ENCODE measurements at places on chromosomes 16 and 17.

DNA sequence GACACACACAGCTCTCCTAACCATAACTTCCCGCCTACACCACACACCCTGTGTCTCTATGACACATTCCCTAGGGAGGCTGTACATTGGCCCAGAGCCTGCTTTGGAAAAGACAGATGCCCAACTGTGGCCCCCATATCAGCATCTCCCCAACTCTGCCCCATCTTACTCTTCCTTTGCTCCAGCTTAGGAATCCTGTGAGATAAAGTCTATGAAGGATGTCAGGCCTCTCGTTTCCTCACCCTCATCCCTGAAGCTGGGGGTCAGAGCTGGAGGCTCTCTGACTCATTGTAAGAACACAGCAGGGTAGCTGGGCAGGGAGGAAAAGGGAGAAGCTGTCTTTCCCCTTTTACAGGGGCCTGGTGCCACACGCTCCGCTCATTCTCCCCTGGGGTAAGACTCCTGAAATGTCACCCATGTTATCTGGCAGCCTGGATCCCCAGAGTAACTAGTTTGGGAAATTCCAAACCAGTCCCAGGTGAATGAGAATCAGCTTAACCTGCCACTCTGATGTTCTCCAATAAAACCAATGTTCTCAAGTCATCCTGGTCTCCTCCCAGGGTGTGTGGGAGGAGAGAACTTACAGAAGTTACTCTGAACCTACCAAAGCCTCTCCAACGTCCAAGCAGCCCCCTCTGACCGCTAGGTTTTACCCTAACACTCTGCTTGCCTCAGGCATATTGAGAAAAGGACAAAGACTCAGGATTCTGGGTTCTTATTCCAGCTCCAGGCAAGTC is 2.8 kb downstream of the RAPGEFL1 start:
- DNase-seq, result no peak

DNA sequence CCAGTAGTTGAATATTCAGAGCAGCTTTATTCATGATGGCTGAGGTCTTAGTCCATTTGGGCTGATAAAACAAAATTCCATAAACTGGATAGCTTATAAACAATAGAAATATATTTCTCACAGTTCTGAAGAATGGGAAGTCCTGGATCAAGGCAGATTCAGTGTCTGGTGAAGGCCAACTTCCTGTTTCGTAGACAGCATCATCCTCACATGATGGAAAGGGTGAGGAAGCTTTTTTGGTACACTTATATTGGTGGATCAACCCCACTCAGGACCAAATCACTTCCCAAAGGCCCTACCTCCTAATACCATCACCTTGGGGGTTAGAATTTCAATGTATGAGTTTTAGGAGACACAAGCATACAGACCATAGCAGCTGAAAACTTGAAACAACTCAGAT is 224.2 kb downstream of the CYB561 start:
- no peak for DNase-seq

- DNase-seq, result no peak
Measured at GRCh38 chr17:79188048-79188447, 113.4 kb downstream of the ENGASE start.

GRCh38 chr17:17763734-17764133 is 73.1 kb downstream of the SREBF1 start:
- no peak for DNase-seq

- no peak for DNase-seq
Measured at GRCh38 chr16:77359065-77359502, 75.8 kb downstream of the ADAMTS18 start.

DNA sequence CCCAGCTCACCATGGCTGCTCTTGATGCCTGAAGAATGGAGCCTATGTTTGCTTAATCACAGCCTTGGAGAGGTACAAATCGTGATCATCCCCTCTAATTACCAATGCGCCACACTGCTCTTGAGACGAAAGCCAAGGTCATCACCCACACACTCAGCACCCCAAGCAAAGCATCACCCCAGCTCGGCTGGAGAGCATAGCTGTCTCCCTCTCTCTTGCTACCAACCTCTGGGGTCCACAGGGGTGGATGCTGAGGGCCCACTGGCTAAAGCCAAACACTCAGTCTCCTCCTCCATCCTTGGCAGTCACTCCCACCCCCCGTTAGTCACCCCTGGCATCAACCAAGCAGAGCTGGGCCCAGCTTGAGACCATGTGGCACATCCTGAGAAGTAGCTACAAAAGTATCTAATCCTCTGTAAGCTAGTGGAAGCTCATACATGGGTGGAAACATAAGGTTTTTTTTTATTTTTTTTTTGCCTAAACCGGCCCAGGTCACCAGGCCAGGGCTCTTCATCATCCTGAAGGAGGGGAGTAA is 44.8 kb downstream of the PIMREG start:
- DNase-seq, result no peak

- no peak for DNase-seq
Measured at GRCh38 chr16:58324792-58325191, 30.0 kb upstream of the PRSS54 start.

DNA sequence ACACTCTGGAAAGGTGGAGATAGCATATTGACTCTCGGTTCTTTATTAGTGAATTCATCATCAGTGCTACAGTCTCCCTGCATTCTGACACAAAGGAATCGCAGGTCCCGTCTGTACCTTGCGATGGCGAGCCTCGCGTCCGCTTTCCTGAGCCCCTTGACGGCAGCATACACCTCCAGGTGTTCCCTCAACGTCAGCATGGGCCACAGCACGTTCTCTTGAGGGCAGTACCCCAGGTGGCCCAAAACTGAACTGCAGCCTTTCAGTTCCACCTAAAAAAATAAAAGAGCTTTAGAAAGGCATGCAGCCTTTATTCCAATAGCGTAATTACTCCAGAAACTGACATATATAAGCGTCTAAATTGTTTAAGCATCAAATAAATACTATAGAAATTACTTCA is 24.2 kb upstream of the ABCA9 start:
- no peak for DNase-seq

GRCh38 chr17:77329741-77330531 is 189.2 kb downstream of the SEC14L1 start:
- no peak for DNase-seq

- DNase-seq, result no peak
Measured at GRCh38 chr17:69908626-69909368, 166.2 kb upstream of the KCNJ16 start.

- no peak for DNase-seq
Measured at GRCh38 chr16:68090533-68090932, 5.4 kb downstream of the NFATC3 start.

DNA sequence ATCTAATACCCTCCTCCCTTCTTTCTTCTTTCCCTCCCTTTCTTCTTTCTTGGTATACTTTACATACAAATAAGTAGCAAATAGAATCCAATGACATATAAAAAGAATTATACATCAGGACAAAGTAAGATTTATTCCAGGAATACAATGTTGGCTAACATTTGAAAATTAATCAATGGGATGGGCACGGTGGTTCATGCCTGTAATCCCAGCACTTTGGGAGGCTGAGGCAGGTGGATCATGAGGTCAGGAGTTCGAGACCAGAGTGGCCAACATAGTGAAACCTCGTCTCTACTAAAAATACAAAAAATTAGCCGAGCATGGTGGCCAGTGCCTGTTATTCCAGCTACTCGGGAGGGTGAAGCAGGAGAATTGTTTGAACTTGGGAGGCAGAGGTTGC is 72.1 kb downstream of the BCAS3 start:
- no peak for DNase-seq

DNA sequence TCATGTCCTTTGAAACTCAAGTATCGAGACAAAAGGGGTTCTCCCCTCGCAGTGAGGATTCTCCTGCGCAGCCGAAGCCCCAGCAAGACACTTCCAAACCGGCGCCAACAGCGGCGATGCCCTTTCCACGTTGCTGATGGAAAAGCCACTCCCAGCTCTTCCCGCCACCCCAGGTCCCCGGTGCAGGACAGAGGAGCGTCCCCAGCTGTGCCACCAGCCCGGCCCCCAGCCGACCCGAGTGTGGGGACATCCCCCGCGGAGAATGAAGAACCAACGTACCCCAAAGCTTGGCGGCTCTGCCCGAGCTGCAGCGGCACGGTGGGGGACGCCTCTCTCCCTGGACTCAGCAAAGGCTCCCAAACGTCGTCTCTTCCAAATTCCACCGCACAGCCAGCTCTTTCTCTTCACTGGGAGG is 573 bp downstream of the CHST6 start:
- DNase-seq, result no peak

DNA sequence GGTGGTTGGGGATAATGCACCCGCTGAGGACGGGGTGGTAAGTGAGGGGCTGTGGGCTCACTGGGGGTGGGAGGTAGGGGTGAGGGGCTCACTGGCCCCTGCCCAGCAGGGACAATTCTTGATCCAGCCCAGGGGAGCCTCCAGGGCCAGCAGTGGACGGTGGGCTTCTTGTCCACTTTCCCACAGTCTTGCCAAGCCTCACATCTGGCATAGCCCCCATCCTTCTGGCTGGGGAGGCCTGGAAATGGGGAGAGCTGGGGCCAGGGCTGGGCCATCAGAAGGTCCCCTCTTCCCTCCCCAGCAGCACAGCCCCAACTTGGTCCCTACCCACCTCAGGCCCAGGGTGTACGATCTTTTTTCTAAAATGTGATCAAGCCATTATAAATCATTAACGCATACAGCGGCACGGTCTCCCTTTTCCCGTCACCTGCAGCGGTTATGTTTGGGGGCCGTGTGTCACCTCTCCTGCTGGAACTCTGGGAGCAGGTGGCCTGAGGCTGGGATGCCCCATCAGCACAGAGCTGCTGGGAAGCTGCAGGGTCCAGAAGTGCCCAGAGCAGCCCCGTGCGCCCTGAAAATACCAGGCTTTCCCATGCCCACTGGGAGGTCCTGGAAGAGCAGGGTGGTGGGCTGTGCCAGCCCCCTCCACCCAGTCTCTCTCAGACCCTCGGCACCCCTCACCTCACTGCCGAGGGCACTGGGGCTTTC is 7.2 kb upstream of the SETD6 start:
- DNase-seq, result no peak

DNA sequence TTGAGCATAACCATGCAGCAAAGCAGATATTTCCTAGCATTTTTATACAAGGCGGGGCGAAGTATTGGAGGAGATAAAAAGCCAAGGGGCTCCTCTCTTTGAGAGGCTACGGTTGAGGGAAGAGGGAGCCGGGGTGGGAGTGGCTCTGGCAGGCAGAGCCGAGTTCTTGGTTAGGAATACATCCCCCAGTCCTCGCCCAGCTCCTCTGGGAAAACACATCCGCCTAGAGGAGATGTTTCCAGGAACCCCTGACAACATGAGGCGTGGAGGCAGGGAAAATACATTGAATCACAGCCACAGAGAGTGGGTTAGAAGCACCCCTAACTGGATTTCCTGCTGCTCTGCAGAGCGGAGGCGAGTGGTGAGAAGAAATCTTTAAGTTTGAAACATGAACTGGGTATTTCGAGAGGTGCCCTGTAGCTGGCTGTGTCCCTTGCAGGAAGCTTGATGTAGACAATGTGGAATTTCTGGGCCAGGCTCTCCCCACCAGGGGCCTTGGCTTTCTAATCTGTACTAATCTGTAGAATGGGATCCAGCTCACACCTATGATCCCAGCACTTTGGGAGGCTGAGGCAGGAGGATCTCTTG is 27.3 kb downstream of the TTYH2 start:
- DNase-seq, result no peak

DNA sequence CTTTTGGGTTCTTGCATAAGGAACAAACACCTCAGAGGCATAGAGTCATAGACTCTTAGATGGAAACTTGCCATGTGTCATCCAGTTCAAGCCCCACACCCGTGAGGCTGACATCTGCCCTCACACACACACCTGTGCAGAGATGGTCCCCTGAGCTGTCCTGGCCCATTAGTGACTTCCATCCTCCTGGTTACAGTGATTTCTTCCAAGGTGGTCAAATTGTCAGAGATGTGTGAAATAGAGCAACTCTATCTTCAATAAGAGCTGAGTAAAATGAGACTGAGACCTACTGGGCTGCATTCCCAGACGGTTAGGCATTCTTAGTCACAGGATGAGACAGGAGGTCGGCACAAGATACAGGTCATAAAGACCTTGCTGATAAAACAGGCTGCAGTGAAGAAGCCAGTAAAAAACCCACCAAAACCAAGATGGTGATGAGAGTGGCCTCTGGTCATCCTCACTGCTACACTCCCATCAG is 342.2 kb upstream of the TNRC6C start:
- DNase-seq, result no peak

- no peak for DNase-seq
Measured at GRCh38 chr16:66199189-66199588, 167.3 kb upstream of the CDH5 start.

DNA sequence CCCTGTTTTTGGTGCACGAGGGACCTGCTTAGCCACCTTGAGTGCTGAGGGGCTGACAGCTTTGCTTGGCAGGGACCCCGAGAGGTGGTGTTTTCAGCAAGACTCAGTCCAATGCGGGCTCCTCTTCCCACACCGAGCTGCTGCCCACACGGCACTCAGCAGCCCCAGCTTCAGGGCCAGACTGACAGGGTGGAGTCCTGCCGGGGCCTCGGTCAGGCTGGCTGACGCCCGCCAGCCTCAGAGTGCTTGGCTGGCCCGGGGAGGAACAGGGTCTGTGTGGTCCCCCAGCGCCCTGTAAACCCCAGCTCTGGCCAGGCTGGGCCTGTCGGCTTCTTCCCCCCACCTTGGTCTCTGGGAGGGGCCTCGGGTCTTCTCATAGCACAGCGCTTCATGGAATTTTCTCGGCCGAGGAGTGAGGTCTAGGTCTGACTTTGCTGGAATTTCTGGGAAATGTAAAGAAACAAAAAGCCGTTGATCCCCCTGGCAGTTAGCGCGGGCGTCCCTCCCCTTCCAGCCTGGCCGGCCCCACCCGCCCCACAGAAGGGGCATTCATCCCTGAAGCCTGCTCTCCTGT is 2.6 kb downstream of the SOX8 start:
- DNase-seq, result no peak

GRCh38 chr17:1484676-1485422 is 7.6 kb downstream of the MYO1C start:
- no peak for DNase-seq

DNA sequence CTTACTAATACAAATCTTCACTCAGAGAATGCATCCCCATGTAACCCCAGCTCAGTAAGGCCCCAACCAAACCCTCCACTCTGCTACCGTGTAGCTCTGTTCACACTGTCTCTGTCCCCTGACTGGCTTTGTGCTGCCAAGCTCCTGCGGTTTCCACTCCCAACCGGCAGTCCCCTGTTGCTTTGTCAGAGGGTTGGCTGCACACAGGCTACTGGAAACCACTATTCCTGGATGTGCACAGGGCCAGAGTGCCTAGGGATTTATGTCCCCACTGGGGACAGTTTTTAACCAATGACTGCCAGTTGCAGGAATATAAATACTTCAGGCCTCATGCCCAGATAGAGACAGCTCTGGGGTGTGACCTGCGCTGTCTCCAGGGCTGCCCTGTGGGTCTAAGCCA is 157.1 kb upstream of the C16orf82 start:
- no peak for DNase-seq

DNA sequence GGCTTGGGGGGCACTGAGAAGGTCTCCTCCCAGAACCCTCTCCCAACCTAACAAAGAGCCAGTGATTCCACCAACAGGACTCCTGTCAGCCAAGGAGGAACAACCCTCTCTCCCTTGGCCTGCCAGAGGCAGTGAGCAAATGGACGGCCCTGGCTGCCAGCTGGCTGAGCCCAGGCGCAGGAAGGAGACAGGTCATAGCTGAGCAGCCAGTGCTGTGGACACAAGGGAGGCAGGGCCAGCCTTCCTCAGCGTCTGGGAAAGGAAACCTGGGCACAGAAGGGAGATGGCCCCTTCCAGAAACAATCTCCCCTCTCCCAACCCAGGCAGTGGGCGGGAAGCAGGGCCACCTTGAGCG is 2.1 kb downstream of the MPO start:
- DNase-seq, result no peak

- DNase-seq, result no peak
Measured at GRCh38 chr17:12730421-12730820, 58.9 kb upstream of the ARHGAP44 start.
